ENCODE measurements at places on chromosomes 12 and 14. TPM values are rescaled to one million over a fixed set of nuclear protein-coding genes. Genes with fewer than 3 reads are reported as not detected.

Gene CCT2
- 262 TPM for total RNA-seq

Gene DNAJC22
- total RNA-seq, result not detected

Gene ASPG
- not detected for total RNA-seq

Gene PHETA1
- total RNA-seq, result 15.8 TPM

Gene MYF5
- total RNA-seq, result not detected

Gene ITGB7
- total RNA-seq, result 0.04 TPM

Gene SLC8A3
- total RNA-seq, result 0.04 TPM

Gene KRT6B
- total RNA-seq, result 1,696 TPM

Gene TRIAP1
- total RNA-seq, result 28.4 TPM

Gene NRL
- 2.2 TPM for total RNA-seq

Gene HOXC5
- 1.6 TPM for total RNA-seq

Gene TCL1B
- not detected for total RNA-seq

Gene SETD1B
- 2.0 TPM for total RNA-seq

Gene TAOK3
- 16.7 TPM for total RNA-seq

Gene PROX2
- total RNA-seq, result not detected

Gene OTOGL
- not detected for total RNA-seq

Gene EML5
- total RNA-seq, result 0.72 TPM

Gene TMEM119
- 0.49 TPM for total RNA-seq
